ENCODE measurements at places on chromosomes 1 and 21.

GRCh38 chr1:53246261-53247134 lies 8.2 kb upstream of the MAGOH start:
- no peak for DNase-seq

- DNase-seq = no peak
Observed at GRCh38 chr1:66395202-66396061, 138.5 kb upstream of the SGIP1 start.

- DNase-seq = no peak
Observed at GRCh38 chr1:175409938-175410337, 217.4 kb upstream of the KIAA0040 start.

DNA sequence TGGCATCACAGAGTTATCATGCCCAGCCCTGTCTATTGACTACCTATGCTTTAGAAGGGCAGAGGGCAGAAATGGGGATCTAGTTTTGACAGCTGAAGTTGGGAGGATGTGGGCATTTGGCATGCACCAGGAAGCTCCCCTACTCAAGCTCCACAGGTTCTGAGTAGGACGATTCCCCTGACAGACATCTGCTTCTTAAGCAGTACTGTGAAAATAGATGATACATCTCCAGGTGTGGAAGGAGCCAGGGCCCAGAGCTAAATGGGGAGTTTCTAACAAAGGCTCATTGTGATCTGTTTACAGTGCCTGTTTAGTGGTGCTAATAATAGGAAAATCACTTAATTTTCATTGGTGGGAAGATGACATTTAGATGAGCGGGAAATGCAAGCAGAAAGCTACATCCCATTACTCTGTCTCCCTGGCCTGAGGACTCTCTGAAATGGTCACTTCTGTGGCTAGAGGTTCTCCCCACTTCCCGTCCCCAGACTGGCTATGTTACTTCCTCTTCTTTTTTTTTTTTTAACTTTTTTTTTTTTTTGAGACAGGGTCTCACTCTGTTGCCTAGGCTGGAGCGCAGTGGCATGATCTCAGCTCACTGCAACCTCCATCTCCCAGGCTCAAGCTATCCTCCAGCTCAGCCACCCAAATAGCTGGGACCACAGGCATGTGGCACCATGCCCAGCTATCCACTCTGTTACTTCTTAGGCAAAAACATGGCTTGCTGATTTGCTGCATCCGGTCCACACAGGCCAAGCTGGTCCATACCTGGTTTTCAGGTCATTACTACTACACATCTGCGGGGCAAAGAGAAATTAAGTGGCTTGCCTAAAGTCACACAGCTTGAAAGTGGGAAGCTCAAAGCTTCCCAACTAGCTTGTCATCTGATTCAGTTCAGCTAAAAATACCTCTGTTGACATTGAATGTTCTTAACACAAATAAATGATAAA lies 23.2 kb upstream of the CNIH3 start:
- no peak for DNase-seq

DNA sequence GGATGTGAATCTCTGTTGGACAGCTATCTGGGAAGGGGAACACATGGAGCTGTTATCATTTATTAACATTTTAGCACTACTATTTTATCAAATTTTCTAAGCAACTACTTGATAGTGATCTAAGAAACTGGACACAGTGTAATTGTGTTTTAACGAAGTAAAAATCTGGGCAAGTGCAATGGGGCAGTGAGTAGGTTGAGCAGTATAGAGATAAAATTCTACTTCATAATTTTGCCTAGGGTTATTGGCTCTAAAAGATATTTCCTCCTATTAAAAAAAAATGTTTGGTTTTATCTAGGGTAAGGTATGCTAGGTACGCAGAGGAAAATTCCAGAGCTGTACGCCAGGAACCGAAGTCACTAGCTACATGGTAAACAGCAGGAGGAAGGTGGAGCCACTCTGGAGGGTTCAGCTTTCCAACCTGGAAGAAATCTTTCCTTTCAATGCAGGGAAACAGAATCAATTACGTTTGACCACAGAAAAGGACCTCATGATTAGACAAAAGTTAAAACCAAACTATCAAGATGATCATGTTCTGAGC lies 43.3 kb downstream of the BCAR3 start:
- no peak for DNase-seq

DNA sequence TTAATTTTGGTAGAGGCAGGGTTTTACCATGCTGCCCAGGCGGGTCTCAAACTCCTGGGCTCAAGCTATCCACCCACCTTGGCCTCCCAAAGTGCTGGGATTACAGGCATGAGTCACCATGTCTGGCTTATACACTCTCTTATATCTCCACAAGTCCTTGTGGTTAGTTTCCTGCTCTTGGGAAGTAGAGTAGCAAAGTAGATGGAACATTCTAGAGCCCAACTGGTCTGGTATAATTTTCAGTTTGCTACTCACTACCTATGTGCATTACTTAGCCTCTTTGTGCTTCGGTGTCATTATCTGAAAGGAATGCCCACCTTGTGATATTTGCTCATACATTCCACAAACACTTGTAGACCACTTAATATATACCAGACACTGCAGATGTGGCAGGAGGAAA lies 96.6 kb upstream of the IPO9 start:
- DNase-seq = no peak

DNA sequence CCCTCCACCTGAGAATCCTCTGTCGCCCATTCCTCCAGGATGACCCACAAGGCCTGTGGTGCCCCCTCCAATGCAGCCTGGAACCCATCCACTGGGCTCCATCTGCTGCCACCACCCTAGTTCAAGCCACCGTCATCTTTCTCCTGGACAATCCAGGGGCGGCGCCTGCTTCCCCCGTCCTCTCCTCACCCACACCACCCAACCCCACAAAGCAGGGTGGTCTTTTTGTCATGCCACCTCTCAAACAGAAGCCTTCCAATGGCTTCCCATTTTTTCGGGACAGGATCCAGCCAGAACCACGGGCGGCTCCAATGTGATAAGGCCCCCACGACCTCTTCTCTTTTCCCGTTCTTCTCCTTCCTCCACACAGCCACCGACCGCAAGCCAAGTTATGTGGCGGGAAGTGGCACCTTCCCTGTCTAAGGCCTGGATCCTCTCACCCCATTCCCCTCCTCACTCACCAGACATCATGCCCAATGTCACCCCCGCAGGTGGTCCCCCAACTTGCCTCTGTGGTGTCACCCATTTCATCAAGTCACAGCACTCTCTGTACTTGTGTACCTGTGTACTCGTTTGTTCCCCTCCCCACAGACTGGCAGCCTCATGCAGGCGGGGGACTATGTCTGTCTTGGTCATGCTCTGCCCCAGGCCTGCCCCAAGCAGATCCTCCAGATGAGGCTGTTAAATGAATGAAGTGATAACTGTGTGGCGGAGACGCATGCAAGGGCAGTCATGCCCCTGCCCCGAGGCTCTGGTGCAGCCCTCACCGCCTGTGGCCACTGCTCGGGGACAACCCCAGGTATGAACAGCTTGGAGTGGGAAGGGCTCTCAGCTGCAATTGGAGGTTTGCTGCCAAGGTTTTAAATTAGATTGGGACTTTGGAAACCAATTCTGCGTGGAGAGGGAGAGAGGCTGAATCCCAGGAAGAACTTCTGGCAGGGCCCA lies 11.0 kb downstream of the UBXN11 start:
- DNase-seq = no peak

DNA sequence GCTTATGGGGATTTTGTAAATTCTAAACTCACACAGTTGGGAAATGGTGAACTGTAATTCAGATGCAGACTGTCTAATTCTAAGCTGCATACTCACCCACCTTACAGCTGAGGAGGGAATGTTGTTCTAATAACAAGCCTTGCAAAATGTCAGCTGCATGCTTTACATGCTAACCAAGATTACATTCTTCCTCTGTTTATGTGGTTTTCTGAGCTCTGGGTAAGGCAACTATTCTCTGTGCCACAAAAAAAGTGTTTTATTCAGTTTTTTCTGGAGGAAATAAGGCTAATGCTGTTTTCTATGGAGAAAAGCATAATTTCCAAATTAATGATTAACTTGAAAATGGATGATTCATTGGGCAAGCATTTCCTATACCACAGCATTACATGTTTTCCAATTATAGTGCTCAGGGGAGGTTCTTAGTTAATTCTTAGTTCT lies 64.9 kb downstream of the RGS13 start:
- DNase-seq = no peak

GRCh38 chr1:54009406-54009805 lies 8.6 kb downstream of the LDLRAD1 start:
- no peak for DNase-seq

DNA sequence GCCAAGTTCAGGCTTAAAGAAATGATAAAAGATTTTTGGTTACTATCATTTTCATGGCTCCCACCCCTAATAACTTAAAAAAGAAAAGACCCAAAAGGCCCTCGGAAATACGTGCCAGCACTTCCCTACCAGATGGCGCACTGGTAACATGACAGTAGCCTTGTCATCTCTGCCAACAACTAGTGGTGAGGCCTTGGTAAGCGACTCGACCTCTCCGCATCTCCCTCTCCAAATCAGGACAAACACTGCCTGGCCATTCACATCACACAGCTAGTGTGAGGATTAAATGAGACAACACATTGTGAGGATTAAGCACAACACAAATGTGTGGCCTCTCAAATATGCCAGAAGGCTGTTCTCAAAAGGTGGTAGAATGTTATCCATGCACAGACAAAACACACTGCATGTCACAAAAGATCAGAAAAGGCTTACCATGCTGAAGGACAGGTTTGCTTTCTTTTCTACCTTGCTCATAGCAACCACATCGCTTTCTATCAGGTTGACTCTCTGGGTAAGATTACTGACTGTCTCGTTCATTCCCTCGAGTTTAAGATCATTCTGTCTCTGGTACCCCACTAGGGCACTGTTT lies 16.4 kb downstream of the TEX38 start:
- no peak for DNase-seq

GRCh38 chr1:173478094-173478674 lies 1.0 kb downstream of the PRDX6 start:
- DNase-seq = no peak

DNA sequence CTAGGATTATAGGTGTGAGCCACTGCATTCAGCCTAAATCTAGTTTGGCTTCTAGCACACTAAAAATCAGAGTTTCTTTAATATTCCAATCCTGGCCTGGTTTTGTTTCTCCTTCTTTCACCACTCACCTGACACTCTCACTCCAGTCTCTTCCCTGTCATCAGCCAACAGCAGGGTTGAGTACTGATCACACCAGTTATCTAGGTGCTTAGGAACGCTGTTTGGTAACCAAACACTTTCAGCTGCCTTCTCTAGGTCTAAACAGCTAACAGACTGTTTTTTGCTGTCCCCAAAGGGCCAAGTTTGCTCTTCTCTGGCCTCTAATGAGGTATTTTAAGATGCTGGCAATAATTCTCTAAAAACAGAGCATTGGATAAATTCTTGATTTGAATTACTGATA lies 17.7 kb upstream of the FRRS1 start:
- DNase-seq = no peak

GRCh38 chr1:210477328-210477924 lies 148.7 kb downstream of the HHAT start:
- DNase-seq = no peak

- DNase-seq = no peak
Observed at GRCh38 chr1:208538587-208538986, 294.4 kb upstream of the PLXNA2 start.

DNA sequence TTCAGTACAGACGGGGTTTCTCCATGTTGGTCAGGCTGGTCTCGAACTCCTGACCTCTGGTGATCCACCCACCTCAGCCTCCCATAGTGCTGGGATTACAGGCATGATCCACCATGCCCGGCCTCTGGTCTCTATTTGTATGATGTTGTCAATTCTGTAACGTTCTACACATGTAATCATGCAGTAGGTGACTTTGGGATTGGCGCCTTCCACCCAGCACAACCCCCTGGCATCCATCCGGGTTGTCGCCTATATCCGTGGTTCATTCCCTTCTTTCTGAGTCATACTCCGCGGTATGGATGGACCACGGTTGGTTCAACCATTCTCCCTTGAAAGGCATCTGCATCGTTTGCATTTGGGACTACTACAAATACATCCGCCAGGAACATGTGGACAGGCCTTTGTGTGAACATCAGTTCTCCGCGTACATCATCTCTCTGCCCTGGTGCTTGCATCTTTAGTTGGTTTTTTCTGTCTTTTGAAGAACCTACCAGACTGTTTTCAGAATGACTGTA lies 72.1 kb downstream of the PDE9A start:
- DNase-seq = no peak

DNA sequence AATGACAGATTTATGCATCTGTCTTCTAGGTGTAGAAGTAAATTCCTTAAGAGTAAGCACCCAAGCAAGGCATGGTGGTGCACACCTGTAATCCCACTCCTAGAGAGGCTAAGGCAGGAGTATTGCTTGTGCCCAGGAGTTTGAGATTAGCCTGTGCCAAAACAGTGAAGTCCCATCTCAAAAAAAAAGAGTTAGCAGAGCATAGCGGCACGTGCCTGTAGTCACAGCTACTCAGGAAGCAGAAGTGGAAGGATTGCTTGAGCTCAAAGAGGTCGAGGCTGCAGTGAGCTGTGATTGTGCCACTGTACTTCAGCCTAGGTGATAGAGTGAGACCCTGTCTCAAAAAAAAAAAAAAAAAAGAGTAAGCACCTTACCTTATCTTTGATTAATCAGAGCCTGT lies 15.1 kb upstream of the TIPRL start:
- no peak for DNase-seq

- no peak for DNase-seq
Observed at GRCh38 chr21:46634966-46635323, 529 bp upstream of the PRMT2 start.

- no peak for DNase-seq
Observed at GRCh38 chr1:112793631-112794565, 78.8 kb upstream of the PPM1J start.

DNA sequence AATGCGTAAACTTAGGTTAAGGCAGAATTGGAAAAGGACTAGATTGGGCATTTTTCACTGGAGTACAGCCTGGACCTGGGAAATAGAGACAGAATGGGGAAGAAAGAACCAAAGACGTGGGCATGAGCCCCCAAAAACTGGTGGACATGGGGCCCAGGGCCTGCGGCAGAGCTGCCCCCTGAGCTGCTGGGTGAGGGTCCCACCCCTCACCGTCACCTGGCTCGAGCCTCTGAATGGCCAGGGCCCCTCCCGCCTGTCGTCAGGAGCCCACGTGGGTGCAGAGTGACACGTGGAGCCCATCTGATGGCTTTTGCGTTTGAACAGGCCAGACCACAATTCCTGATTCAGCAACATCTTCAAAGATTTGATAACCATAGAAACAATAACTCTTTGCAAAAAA lies 360.9 kb upstream of the VAMP3 start:
- no peak for DNase-seq

DNA sequence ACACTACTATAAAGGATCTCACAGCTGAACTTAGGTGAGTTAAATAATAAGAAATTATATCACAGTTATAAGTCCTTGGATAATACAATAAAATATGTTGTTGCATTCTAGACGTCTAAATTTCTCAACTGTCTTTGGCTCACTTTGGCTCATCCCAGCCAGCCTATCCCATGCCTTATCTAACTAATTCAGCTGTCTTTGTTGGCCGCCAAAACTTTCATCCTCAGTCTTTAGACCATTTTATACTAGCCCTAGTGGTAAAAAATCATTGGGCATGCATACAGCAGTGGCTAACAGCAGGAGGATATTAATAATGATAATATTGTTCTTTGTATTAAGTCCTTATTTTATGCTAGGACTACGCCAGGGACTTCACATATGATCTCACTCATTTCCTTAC lies 59.3 kb downstream of the CCDC18 start:
- DNase-seq = no peak

All from activated T-helper 9 cell treated with anti-CD3 and anti-CD28 coated beads, Interleukin-2, amount 50 U/mL, for 16 hours (primary cell).